Activated naive CD4-positive, alpha-beta T cell treated with anti-CD3 and anti-CD28 coated beads, Interleukin-2, amount 50 U/mL, for 16 hours (primary cell): ENCODE measurements at places on chromosomes 6 and 20.

- DNase-seq: no peak
Measured at GRCh38 chr20:34115232-34115631, 3.2 kb upstream of the EIF2S2 start.

DNA sequence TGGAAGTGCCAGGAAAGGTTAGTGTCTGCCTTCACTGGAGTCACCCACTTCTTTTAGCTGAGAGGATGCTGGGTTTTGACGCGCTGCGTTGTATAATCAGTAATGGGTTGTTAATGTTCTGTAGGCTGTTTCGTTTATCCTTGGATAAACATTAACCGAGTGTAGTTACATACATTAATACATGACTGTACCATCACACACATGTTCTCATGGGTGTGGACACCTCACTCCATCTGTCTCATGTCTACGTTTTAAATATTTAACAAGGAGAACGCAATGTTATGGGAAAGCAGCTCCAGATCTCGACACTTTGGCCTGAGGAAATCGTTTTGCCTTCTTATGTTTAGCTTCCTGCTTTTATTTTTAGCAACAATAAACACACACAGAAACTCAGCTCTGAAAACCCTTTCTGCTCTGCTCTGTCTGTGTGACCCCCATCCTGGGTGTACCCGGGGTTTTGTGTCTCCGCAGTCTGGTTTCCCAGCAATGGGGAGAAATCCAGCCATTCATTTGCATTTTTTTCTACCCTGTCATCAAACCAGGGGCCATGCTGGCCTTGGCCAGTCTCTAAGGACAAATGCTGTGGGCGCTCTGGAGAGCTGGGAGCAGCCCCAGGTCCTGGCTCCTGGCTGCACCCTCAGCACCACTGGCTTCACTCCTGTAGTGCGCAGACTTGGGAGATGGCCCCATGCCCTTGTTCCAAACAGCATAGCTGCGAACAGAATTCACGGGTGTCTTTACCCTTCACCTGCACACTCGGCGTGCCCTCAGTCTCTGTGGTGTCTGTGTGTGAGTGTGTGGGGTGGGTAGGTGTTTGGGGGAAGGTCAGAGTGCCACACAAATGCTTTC, 110.8 kb downstream of the ERMARD start:
- DNase-seq: no peak

GRCh38 chr6:129621252-129621651, 88.7 kb downstream of the ARHGAP18 start:
- DNase-seq: peak; percentile 28

- DNase-seq: no peak
Measured at GRCh38 chr6:108868647-108869046, 20.4 kb downstream of the ARMC2 start.
